Stimulated activated CD8-positive, alpha-beta memory T cell treated with anti-CD3 and anti-CD28 coated beads, Interleukin-4, amount 100 ng/mL, for 48 hours (primary cell): ENCODE measurements at places on chromosomes 6 and 20.

- no peak for DNase-seq
These were observed 32.1 kb downstream of the TENT5A start for GRCh38 chr6:81720427-81720826.

- no peak for DNase-seq
These were observed 39.3 kb downstream of the GTF2H5 start for GRCh38 chr6:158207422-158207788.

DNA sequence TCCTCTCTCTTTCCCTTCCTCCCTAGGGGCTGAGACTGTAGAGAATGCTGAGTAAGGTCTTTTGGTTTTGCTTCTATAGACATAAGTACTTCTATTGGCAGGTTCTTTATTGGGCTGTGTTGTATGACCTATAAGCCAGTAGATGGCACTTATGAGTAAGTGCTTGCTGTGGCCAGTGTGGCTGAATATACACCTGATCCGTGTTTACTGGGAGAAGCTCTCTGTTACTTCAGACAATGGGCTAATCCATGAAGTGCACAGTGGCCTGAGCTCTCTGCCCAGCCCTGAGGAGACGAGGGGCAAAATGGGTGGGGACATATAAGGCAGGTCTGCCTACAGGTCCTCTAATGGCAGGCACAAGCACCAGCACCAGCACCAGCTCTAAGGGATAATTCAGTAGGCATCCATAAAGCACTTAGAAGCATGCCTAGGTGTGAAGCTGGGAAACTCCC is 610.3 kb downstream of the RNF144B start:
- no peak for DNase-seq

DNA sequence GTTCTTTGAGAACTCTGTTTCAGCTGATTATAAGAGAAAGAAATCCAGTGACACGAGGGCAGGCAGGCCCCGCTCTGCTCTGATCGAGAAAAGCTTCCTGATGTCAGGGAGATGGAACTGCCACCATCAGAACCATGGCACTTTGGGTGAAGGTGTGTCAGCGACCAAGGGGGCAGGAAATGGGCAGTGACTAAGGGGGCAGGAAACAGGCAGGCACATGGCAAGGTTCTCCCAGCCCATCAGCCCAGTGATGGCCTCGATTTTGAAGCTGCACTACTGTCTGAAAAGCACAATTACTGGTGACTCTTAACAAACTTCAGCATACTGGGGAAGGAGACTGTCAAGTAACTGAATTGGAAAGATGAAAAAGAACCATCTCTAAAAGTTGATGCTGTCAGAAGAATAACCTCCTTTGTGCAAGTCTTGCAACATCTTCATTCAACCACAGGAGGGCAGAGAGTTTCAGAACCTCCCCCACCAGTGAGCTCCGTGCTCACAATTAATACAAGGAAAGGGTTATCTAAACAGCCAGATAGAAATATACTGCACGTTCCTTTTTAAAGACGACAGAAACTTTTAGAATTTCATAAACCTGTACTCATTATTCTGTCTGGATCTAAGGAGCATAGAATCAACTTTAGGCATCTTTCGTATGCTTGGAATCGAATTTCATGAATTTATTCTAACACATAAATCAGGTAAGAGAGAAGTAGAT is 39.1 kb downstream of the TMX4 start:
- DNase-seq = peak; percentile 38

GRCh38 chr6:52815167-52816092 is 11.8 kb upstream of the GSTA1 start:
- peak; percentile 63 for DNase-seq

DNA sequence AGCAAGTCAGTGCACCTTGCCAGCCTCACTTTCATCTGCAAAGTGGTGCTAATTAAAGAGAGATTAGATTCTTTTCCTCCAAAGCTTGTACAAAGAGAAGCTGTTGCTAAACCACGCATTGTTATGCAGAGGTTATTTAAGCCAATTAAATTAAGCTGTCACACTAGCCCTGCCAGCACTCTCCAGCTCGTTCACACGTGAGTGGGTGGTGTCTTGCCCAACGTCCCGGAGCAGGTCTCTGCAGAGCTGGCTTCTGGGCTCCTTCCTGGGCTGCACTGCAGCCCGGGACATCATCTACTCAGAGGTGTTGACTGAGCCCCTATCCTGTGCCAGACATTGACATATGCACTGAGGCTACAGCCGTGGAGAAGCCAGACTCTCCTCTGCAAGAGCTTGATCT is 401.6 kb upstream of the SULF2 start:
- DNase-seq = no peak

GRCh38 chr6:166929542-166930189 is 26.7 kb downstream of the RNASET2 start:
- DNase-seq = no peak

DNA sequence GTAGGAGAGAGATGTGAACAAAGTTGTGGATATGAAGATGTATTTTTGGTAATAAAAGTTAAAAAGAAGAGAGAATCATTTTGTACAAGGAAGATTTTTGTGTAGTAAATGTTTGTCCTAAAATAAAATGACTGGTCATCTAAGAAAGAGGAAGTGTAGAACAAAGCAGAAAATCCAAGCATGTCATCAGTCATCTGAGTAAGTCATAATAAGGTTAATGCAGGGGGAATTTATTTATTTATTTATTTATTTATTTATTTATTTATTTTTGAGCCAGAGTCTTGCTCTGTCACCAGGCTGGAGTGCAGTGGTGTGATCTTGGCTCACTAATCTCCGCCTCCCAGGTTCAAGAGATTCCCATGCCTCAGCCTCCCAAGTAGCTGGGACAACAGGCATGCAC is 15.7 kb upstream of the CGA start:
- DNase-seq = no peak

DNA sequence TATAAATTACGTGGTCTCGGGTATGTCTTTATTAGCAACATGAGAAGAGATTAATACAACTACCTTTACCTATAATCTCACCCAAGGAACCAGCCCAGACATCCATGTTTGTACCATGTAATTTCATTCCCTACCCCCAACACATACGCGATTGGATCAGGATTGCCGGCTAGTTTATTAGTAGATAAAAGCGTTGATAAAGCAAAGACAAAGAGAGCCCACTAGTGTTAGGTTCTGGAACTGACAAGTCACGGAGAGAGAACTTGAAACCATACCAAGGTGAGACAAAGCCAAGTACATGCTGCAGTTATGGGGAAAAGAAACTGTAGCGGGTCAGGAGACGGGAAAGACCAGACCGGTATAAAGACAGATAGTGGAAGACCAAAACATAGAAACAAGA is 37.4 kb upstream of the FAM135A start:
- DNase-seq = no peak

DNA sequence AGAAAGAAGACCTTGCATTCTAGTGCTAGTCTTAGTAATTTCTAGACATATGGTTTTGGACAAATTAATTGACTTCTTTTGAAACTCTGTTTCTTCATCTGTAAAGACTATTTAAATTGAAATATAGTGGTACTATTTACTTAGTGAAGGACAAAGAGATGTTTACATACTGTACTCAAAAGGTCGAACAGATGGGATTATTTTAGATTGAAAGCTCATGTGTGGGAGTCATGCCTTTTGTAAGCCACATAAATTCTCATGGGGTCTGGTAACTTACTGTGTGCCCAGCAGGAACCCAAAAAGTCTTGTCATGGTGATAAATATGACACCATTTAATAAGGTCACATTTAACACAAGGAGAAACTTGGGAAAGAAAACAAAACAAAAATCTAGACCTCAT is 368.2 kb upstream of the CITED2 start:
- no peak for DNase-seq

- DNase-seq = no peak
These were observed 108.2 kb downstream of the UST start for GRCh38 chr6:148854992-148855391.

DNA sequence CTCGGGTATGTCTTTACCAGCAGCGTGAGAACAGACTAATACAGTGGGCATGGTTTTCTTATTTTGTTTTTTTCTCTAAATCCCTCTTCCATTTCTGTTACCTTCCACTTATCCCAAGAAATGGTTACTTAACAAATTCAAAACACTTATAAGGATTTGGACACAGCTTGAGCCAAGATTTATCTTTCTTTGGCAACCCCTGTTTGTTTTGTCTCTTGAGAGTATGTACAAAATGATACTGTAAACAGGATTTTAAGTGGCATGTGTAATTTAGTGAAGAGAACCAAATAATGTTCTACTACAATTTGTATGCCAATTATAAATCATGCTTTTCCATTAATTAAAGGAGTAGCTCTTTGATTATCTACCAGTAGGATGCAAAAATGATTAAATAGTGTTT is 51.4 kb downstream of the PPP1R14C start:
- DNase-seq = no peak

GRCh38 chr6:74113901-74114300 is 417.9 kb downstream of the CD109 start:
- DNase-seq = no peak

DNA sequence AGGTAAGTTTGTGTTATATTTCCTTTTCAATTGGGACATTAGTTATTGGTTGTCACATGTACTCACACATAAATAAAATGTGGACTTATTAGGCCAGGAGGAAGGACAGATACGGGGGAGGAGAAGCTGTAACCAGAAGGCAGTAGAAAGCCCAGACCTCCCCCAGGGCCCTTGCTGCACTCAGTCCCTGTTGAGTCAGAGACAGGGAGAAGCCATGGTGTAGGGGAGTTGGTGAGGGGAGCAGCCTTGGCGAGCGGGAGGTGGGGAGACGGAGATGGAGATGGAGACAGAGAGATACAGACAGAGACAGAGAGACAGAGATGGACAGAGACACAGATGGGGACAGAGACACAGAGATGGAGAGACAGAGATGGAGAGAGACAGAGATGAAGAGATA is 263.2 kb downstream of the DLL1 start:
- DNase-seq = no peak

GRCh38 chr20:17466641-17467040 is 64.5 kb downstream of the BFSP1 start:
- no peak for DNase-seq

- no peak for DNase-seq
These were observed 680.7 kb upstream of the SLC35B3 start for GRCh38 chr6:9116026-9116425.

DNA sequence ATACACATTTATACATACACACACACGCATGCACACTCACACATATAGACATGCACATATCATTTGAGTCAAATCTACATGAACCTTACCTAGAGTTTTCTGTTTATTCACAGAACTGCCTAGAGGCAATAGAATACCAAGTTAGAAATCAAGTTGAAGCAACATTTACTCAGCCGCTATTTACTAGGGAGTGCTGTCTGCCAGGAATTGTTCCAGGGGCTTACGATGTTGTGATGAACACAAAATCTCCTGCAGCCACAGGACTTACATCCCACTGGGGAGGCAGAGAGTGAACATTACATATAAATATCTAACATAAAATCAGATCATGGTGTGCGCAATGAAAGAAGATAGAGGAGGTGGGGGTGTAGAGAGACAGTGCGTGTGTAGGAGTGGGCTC is 80.4 kb downstream of the GCLC start:
- DNase-seq = no peak

DNA sequence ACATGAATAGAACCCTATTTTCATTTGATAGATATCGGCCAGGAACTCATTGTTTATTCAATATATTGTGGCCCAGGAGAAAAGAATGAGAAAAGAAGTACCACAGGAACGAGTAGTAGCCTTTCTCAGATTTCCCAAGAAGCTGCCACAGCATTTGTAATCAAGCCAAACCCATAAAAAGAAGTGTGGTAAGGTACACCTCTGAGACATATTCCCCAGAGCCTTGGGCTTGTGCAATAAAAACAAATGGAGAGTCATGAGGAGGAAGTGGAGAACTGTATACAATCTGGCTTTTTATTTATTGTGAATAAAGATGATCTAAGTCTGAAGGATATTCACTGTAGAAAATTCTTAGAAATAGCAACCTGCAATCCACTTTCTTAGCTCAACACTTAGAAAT is 36.7 kb downstream of the KIF6 start:
- DNase-seq = no peak

DNA sequence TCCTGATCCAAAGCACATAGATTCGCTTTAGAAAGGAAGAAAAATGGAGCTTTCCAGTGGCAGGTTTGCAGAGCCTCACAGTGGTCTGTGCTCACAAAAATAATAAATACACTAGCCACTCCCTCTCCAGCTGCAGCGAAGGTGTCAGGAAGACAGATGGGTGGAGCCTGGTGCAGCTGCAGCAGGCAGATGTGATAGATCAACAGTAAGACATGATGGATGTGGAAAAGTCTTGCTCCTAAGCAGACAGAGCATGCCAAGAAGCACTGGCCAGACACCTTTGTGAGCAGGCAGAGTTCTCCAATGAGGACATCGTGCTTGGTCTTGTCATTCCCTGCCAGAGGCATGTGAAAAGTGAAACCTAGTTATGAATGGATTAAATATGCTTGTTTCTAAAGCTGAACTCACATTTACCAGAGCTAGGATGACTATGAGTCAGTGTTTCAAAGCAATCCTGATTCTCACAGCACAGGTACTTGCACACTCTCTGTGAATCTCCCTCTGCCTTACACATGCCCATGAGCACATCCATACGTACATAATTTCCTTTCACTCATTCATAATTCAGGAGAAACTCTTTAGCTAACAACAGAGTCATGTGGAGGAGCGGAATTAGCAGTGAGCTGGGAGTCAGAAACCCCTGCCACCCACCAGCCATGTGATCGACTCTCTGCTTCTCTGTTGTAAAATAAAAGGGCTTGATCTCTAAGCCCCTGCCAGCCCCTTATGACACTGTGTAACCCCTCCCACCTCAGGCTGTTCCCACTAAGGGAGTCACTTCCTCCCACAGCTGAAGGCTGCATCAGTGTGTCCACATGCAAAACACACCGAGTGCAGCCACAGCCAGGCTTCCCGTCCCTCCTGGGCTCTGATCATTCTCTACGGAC is 111.2 kb downstream of the SCML4 start:
- peak; percentile 70 for DNase-seq

DNA sequence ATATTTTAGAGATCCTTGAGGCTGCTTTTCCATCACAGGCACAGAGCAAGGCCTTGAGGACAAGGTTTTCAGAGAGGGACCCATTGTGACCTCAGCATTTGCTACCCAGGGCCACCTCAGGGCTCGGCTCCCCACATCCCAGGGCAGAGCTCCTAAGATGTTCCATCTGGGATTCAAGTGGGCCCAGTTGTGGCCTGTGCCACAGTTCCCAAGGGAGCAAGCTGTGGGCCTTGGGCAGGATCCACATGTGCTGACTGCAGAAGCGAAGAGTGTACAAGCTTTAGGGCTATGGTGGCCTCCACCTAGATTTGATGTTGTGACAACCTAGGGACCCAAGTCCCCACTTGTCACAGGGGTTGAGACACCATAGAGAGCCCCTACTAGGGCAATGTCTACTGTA is 608.1 kb downstream of the HACE1 start:
- no peak for DNase-seq

- no peak for DNase-seq
These were observed 4.2 kb upstream of the ADGRG6 start for GRCh38 chr6:142297605-142297995.

DNA sequence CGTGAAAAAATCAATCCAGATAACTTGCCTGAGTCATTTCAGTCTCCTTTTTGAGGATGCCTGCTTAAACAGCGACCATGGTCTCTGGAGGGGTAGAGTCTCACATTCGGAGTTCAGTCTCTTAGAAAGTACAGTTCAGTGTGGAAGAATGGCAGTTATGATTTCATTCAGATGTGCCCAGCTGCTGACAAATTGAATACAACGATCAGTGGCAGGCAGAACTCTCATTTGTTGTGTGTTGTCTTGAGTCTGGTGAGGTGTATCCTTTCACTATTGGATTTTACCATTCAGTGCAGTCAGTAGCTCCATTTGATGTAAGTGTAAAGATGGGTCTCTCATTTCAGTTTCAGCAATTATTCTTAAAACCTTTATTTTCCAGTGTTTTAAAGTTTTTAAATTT is 639 bp upstream of the TULP4 start:
- DNase-seq = no peak

GRCh38 chr6:128507337-128508310 is 12.8 kb downstream of the PTPRK start:
- no peak for DNase-seq
